ENCODE measurements at places on chromosomes 6 and 20.

DNA sequence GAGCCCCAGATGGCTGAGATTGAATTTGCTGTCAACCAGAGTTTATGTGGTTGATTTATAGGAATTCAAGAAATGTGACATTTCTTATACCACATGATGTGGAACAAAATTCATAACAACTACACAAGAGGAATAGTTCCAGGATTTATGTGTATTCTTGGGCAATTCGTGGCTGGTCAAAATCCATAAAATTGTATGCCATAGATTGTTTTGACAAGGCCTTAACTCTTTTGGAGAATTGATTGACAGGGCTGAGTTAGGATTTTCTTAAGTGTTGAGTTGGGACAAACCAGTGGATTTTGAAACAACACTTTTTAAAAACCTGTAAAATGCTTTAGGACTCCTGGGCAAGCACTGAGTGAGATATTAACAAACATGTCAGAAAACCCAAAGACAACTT lies 19.4 kb upstream of the SLC2A12 start:
- no peak for DNase-seq

- no peak for DNase-seq
Measured at GRCh38 chr6:72175916-72176315, 289.6 kb downstream of the RIMS1 start.

GRCh38 chr20:31341470-31341869 lies 26.9 kb upstream of the DEFB118 start:
- no peak for DNase-seq

DNA sequence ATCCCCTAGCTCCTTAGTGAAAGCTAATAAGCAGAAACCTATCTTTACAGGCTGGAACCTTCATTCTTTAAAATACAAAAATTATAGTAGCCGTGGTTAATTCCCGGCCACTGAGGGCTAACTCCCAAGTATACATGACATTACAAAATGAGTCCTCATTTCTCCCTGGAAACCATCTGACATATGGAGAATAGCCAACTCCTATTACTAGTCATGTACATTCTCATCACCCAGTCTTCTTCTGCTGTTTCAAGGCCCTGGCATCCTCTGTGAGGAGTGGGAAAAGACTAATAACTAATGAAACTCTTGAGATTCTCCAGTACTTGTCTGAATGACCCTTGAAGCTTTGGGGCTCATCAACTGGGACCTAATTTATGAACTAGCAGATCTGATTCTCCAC lies 30.2 kb downstream of the CSNK2A1 start:
- no peak for DNase-seq

- DNase-seq: no peak
Measured at GRCh38 chr6:56803594-56803993, 151.3 kb upstream of the BEND6 start.

GRCh38 chr6:133337308-133337707 lies 96.2 kb downstream of the EYA4 start:
- DNase-seq: no peak

DNA sequence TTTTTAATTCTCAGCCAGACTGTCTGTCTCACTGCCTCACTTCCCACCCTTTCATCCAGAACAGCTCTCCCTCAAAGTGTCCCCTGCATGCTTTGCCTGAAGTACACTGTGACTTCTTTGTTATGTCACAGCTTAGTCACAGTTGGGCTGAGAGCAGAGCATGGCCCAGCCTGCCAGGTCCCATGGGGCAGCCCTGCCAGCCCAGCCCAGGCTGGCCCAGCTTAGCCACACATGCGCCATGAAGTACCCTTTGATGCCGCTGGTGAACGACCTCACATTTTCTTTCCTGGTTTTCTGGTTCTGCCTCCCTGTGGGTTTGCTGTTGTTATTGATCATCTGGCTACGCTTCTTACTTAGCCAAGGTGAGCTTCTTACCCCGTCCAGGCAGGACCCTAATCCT lies at the start of gene ADIG:
Gene ADIG (plus strand): TSS at position 185 of the 400 bp plus-strand sequence. CDS start 54 bp downstream, at position 239.
- no peak for DNase-seq

DNA sequence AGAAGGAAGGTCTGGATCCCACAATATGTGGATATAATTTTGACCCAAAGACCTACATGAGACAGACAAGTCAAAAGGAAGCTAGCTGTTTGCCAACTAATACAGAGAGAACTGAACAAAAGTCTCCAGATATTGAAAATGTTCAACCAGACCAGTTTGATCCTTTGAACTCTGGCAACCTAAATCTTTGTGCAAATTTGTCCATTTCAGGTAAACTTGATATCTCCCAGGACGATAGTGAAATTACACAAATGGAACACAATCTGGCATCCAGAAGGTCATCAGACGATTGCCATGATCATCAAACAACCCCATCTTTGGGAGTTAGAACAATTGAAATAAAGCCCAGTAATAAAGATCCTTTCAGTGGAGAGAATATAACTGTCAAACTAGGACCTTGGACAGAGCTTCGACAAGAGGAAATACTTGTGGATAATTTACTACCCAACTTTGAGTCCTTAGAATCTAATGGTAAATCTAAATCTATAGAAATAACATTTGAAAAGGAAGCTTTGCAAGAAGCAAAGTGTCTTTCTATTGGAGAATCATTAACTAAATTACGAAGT lies 41.9 kb upstream of the SDHAF4 start:
- no peak for DNase-seq

DNA sequence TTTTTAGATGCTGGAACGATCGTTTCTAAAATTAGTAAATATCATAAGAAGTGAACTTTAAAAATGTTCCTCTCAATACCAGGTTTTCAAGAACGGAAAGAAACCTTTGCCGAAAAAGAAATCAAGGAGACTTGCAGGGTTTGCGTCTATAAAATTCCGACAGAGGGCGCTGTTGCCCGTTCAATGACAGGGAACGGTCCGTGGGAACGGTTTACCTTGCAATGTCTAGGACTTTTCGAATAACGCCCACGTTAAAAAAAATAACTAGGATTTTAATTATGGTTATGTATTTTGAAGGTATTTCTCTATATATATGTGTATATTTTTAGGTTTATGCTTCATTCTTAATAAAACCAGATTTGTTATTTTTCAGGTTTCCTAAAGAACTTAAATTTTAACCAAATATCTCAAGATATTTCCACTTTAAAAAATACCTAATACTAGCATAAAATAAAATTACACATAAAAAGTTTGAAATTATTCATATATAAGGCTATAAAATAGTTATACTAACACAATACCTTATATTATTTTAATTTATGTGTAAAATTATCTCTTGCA lies 2.5 kb upstream of the TFAP2B start:
- no peak for DNase-seq

DNA sequence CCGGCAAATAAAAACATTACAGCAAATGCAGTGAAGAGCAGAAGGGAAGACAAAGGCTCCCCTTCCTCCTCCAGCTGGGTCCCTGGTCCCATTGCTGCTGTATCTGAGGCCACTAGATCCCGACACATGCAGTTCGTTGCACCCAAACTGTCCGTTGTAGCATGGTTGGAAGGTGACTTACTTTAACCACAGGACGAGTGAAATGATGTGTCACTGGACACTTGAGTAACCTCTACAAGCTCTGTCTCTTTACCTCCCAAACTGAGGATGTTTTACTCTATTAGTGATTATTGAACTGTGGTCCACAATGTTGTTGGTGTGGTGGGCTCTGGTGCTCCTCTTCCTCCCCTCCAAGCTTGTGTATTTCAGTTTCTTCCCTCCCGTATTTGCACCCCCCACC lies 46.2 kb upstream of the ARMH2 start:
- DNase-seq: no peak

DNA sequence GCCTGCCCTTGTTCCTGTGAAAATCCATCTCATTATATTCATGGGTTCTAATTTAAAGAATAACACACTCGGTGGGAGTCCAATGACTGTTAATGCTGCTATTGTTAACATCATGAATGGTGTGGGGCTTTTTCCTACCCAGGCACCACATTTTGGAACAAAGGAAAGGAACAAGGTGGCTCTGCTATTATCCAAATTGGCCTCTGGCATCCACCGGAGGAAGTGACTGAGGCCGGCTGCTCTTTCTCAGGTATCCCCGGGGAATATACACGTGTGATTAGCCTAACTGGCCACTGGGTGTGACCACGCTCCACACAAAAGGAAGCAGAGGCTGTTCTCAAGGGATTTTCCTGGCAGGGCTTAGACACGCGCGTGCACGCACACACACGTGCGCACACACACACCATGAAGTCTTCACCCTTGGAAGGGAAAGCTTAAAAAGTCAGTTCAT lies 601.2 kb upstream of the ARID1B start:
- no peak for DNase-seq

- DNase-seq: no peak
Measured at GRCh38 chr6:116741571-116741970, 23.9 kb downstream of the FAM162B start.

GRCh38 chr6:39698789-39699188 lies 26.4 kb downstream of the KIF6 start:
- DNase-seq: no peak

DNA sequence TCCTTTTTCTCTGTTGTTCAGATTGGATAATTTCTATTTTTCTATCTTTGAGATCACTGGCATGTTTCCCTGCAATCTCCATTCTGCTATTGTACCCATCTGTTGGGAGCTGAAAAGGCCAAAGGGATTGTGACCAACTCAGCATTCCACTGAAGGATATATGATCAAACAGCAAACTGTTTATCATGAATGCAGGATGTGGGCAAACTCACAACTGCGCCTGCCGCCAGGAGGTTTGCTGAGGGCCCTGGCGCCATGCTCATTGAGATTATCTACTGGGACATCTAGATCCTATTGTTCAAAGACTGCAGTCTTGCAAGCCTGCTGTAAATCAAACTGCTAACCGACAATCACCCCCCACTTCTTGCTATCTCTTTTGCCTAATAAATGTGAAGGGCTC lies 3.8 kb upstream of the FKBP1A start:
- no peak for DNase-seq

DNA sequence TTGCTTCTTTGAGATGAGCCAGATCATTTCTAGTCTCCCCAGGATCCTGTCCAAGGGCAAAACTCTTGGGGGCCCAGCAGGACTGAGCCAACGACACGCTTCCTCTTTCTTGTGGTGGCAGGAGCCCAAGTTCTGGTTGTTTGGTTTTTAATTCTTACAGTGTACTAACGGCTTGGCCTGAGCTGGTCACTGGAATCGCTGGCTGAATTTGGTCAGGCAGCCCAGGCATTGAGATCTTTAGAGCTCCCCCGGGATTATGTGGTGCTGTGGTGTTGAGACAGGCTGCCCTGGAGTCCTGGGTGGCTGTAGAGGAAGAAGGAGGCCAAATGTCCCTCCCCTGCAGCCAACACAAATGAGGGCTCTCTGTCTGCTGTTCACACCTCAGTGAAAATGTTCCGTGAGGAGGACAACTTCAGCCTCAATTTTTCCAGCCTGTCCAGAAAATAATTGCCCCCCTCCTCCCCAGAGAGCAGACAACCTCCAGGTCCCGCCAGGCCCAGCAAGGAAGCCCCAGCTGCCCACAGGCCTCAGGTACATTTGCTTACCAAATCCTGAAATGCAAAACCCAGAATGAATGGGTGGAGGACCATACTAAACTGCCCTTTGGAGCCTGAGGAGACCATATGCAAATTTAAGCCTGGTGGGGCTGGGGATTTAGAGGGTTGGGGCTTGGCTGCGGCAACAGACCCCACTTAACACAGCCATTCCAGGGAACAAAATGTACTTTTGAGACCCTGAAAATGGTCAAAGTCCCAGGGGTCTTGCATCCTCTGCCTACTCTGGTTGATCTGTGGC lies 23.6 kb downstream of the BNIP5 start:
- DNase-seq: no peak

DNA sequence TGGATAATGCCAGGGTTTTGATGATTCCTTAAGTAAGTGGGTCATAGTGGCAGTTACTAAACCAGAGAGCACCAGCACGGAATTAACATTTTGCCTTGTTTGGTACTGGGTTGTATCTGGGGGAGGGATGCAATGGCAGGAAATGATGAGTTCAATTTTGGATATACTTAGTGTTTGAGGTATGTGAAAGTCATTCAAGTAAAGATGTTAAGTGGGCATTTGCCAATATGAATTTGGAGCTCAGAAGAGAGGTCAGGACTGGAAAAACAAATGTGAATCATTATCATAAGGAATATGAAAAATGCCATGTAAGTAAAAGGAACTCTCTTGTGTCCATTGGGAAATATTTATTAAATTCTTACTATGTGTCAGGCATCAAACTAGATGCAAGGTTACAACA lies 6.2 kb downstream of the PXT1 start:
- no peak for DNase-seq

DNA sequence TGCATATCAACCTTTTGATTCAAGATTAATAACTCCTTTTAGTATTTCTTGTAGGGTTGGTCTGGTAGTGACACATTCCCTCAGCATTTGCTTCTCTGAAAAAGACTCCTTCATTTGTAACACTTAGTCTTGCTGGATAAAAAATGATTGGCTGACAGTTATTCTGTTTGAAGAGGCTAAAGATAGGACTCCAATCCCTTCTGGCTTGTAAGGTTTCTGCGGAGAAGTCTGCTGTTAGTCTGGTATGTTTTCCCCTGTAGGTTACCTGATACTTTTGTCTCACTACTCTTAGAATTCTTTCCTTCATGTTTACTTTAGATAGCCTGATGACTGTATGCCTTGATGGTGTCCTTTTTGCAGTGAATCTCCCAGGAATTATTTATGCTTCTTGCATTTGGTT lies 96.0 kb downstream of the CARMIL1 start:
- DNase-seq: no peak

DNA sequence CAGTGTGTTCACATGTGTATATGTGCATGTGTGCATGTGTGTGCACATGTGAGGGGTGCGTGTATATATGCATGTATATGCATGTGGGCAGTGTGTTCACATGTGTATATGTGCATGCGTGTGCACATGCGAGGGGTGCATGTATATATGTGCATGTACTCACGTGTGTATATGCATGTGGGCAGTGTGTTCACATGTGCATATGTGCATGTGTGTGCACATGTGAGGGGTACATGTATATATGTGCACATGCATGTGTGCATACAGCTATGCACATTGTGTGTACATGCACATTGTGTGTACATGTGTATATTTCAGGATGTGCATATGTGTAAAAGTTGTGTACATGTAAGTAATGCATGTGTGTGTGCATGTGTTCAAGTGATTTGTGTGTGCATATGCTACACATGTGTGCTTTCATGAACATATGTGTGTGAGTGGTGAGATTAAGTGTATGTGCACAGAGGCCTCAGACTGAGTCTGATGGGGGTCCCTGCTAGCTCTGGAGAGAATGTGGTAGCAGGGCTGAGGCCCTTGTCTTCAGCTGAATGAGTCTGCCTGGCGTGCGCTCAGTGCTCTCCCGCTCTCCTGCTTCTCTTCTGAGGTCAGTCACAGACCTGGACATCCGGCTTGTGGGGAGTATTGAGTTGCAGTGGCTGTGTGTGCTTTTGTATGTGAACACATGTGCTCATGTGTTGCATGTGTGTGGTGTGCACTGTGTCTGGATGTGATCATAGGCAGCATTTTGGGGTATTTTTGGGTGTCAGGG lies 19.9 kb upstream of the MYT1 start:
- DNase-seq: no peak

GRCh38 chr6:39753725-39754045 lies 28.5 kb upstream of the KIF6 start:
- DNase-seq: no peak

GRCh38 chr6:44650947-44651346 lies 263.4 kb downstream of the CDC5L start:
- DNase-seq: no peak

GRCh38 chr6:100892116-100892515 lies 11.0 kb upstream of the ASCC3 start:
- no peak for DNase-seq

GRCh38 chr20:36720510-36720909 lies 25.4 kb downstream of the NDRG3 start:
- DNase-seq: no peak

GRCh38 chr20:64214952-64215351 lies 40.6 kb upstream of the PCMTD2 start:
- DNase-seq: no peak

- DNase-seq: no peak
Measured at GRCh38 chr6:315921-316752, 23.9 kb downstream of the DUSP22 start.
